ENCODE measurements at places on chromosomes 1 and 21.

DNA sequence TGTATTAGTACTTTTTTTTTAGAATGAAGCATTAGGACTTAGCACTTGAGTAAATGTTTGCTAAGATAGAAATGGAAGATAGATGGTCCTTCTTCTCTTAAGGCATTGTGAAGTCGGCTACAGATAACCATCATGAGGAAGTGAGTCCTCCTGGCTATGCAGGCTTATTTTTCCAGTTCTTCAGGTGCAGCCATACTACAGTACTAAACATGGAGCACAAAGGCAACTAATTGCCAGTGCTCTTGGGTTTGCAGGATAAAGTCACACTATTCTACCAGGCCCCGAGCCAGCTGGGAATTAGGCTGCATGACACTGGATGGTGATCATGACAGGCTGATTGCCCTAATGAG, 197.3 kb upstream of the SGIP1 start:
- no peak for DNase-seq

DNA sequence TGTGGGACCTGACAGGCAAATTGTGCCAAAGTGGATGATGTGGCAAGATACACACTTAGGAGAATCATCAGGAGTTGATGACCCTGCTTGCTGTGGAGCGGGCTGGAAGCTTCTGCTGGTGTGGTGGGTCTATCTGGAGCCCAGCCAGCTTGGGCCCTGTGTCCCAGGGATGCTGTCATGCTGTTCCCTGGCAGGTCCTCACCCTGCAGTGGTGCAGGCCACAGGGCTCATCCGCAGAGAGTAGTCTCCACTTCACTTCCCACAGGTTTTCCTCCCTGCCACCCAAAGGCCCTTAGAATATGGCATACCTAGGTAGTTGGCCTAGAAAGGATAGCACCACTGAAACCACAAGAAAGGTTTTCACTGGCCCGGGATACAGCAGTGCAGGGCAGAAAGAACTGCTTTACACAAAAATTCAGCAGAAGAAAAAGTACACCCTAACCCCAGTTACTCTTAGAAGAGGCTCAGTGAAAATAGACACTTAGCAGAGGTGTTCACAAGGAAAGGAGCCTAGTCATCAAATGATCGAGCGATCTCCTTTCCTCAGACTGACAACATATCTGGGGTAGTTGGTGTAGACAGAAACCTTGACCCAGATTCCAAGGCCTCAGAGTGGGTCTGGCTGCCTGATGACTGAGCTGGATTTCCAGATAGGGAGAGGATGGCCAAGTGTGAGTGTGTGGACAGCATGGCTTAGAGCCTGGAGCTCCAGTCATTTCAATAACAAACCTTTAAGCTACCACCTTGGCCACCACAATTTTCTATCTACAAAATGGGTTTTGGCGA, 1.3 kb upstream of the C1orf226 start:
- no peak for DNase-seq

DNA sequence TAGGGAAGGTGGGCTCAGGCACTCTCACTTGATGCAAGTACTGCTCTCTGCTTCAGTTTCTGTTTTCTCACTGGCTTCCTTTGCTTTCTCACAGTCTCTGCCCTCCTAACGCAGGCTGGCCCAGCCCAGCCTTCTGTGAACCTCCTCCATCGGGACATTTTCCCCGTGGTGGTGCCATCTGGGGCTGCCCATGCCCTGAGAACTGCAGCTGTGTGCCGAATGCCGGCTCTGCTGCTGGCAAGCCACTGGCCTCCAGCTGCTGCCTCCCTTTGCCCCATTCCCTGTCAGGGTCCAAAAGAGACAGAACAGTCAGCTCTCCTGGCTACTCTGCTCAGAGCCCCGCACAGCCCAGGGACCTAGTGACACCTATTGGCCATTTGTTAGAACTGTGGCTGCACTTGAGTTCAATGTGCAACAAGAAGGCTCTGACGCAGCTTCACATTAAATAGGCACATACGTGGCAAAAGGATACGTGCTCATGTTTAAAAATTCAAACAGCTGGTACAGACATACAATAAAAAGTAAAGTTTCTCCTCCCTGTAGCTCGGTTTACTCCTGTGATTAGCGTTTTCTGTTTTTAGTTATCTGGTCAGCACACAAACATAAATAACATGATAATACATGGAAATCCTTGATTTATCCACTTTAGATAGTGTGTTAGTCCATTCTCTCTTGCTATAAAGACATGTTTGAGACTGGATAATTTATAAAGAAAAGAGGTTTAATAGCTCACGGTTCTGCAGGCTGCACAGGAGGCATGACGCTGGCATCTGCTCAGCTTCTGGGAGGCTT, 46.6 kb downstream of the FCRL5 start:
- DNase-seq, result no peak

DNA sequence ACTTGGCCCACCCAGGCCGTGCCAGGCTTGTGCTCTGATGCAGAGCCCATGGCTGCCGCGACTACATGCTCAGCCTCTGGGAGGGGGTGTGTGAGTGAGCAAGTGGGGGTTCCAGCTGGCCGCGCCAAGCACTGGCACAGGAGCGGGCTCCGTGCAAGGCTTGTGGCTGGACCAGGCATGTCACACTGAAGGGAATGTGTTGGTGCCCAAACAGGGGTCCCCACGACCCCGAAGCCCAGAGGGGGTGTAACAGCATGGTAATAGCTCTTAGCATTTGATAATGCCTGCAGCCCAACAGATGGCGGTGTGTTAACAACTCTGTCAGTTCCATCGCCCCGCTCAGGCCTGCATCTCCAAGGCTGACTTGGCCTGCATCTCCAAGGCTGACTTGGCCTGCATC, 38.3 kb upstream of the CD46 start:
- DNase-seq, result no peak

DNA sequence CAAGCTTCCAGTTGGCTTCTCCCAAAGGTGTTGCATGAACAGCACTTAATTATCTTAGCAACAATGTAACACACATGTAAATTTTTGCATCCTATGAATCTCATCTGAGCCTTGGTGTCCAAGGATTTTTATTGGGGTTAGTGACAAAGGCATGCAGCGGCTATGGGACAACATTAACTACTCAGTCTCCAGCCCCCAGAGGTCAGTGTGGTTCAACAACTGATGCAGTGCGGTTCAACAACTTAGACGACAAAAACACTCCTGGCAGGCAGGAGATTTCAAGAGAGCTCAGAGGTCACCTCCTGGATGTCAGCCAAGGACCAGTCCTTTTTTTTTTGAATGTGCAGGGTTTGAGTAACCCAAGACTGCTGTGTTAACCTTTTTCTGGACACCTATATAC, 77.5 kb upstream of the HMCN1 start:
- no peak for DNase-seq

All from PC-9 (cell line).